ENCODE measurements at places on chromosomes 5 and 9.

DNA sequence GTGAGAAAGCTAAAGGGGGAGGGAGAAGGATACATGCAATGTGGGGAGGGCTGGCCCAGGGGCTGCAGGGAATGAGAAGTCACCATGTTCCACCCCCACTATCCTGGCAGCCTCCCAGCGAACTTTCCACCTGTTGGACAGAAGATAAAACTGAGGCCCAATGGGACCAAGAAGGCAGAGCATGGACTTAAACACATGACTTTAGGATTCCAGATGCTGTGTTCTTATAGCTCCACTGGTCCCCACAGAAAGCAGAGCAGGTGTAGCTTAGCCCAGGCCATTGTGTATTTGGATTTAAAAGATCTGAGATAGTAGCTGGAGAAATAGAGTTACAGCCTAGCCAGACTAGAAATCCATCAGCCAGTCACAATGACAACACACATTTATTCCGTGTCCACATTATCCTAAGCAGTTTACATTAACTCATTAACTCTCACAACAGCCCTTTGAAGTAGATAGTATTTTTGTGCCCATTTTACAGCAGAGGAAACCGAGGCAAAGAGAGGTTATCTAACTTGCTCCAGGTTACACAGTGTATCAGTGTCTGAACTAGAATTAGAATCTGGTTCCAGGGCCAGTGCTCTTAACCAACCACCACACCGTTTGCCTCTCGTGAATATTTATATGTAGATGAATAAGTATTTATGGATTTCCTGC lies 121.0 kb downstream of the RGS3 start:
- DNase-seq = no peak

DNA sequence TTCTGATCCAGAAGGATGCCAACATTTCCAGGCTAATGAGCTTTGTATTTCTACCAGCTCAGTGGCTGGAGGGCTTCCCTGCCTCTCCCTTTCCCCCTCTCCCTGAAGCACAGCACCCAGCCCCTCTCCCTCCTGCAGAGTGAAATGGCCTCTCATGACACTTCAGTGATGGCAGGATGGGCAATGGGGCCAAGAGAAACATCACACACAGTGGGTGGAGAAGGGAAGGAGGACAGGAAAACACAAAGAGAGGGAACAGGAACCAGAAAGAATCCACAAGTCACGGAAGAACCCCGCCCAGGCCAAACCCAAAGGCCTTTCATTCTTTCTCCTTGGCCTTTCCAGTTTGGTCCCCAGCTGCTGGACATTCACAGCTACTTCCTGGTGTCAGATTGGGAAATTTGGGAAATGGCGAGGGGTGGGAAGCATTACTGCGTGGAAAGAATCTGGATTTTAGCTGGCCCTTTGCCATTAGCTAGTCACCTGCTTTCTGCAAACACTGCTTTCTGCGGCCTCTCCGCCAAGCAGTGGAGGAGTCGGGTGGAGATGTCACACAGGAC lies 82.6 kb downstream of the GLDC start:
- no peak for DNase-seq

- no peak for DNase-seq
These were observed 24.1 kb downstream of the PCDH1 start for GRCh38 chr5:141853895-141854626.

DNA sequence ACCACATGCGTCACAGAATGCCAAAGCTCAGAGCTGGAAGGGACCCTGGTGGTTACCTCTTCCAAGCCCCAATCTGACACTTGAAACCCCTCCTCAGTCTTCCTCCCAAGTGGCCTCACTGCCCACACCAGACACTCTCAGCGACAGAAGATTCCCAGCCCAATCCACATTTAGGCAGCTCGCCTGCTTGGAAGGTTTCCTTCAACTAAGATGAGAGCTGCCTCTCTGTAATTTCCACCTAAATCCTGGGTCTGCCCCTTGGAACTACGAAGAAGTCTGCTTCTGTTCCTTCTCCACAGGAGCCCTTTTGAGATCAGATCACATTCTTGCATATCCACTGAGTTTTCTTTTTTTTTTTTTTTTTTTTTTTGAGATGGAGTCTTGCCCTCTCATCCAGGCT lies 83.7 kb downstream of the PAX5 start:
- no peak for DNase-seq

- DNase-seq = peak; percentile 23
These were observed 5.4 kb upstream of the CCDC187 start for GRCh38 chr9:136309101-136309801.

DNA sequence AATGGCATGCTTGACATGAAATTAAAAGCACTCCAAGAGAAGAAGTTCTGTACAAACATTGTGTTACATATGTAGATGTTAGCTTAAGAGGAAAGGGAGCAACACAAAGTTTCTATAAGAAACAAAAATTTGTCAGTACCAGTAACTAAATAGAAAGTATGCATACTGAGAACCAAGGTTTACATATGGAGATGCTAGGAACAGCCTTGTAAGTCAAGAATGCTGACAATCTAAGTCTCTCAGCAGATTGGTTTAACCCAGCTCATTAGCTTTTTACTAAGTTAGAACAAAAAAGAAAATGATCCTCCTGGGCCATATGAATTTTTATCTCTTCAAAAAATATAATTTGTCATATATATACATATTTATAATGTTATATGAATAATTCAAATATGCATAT lies 2022.1 kb upstream of the ACO1 start:
- DNase-seq = no peak

GRCh38 chr9:108136656-108137055 lies 647.1 kb upstream of the KLF4 start:
- DNase-seq = no peak

DNA sequence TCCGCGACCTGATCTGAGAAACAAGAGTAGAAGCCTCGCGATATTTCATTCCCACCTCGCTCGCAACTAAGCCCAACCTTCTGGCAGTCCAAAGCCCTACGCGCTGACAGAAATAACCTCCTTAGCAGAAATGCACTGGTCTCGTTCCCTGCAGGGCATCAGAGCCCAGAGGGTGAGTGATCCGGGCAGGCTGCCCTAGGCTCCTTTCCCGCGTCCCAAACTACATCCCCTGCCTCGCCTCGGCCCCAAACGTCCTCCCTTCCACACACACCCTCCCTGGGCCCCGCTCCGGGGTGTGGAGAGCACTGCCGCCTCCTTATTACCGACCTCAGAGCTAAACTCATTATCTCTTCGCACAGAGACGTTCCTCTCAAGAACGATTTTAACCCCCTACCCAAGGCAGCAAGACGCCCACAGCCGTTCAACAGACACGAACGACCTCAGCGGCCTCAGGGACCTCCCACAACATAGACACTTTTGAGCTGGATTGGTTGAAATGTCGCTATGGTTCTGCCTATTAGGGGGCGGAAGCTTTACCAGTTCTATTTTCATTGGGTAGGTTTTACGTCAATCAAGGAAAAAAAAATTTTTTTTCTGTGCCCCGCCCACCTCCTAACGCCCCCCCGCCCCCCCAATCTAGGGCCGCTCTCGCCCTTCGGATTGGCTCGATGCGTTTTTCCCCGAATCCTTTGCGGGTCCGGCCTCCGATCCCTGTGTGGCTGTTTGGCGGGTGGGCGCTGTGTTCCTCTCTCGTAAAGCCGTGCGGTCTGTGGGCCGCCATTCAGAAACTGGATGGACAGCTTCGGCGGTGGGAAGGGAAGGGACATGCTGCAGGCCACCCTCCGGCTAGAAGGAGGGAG lies at the start of gene CETN3:
CETN3 (minus strand) TSS at position 439 of the 860 bp plus-strand sequence; CDS start at position 344, 95 bp downstream.
- peak; percentile 97 for DNase-seq

DNA sequence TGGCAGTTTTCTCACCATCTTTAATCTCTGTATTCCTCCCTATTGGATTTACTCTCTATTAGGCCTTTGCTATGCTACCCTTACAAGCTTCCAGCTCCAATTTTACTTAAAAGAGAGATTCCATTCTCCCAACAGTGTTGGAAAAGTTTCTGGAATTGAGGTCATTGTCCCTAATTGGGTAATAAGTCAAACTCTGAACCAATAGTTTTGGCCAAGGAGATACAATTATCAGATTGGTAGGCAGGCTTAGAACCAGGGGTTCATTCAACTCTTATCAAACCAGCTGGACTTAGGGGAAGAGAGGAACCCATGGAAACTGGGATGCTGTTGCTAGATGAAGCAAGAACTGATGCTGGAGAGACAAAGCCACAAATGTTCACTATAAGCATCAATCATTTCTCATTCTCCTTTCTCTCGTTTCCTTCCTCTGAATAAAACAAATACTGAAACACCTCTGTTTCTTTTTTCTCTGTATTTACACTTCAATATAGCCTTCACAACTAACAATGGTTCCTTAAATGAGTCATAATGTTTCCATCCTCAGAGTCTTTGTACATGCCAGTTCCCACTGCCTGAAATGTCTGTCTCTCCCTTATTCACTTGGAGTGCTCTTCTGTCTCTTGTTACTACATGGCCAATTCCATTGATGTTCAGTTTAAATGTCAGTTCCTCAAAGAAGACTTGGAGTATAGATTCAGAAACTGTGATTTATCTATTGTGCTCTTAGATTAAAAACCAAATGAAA lies 587.3 kb downstream of the GABRG2 start:
- DNase-seq = no peak

GRCh38 chr5:52869391-52869790 lies 81.7 kb downstream of the ITGA1 start:
- no peak for DNase-seq

DNA sequence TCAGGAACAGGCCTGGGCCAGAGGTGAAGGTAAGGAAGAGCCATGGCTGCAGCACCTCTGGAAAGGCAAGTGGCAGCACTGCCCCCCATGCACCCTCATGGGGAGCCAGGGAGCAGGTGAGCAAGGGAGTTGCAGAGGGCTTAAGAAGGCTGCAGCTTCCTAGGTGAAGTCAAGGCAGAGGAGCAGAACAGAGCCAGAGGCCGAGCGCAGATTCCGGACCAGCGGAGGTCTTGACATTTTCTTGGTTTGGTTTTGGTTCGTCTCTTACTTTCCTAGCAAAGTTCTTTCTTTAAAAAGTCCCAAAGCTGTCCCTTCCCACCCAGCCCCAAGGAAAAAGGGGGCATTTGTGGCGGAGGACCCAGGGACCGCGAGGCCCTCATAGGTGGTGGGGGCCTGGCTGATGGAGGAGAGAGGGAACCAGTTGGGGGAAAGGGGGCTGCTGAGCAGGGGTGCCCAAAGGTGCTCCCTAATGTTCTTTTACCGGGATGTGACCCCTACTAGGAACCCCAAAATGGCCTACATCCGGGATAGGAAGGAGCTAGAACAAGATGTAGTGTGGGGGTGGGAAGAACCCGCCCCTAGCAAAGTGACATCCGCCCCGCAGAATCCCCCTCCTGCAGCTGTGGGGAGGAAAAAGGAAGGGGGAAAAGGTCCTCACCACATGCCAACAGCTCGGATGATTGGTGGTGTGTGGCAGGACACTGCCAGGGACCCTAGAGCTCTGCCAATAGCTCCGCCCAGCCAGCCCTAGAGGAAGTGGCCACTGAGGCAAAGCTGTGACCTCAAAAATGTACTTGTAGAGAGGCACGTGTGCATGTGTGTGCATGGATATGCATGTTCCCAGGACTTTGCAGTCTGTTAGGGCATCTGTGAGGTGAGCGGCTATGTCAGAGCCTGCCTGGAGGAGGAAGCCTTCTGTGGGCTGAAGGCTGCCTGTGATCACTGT lies 914 bp upstream of the CD72 start:
- peak; percentile 84 for DNase-seq

- peak; percentile 29 for DNase-seq
These were observed 72.6 kb downstream of the SMARCA2 start for GRCh38 chr9:2087500-2088313.

DNA sequence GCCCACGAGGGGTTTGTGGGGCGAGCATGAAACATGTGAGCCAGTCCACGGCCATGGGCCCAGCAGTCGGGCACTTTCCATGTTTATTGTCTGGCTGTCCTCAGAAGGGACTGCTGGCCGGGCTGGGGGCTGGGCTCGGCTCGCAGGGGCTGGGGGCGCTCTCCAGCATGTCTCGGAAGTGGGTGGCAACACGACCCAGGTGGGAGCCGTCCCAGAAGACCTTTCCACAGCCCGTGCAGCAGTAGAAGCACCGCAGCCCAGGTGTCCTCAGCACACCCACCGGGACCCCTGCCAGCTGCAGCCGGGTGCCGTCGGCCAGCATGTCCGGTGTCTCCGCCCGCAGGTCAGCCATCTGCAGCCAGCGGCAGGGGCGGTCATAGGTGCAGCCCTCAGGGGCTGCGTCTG lies 4.8 kb upstream of the NRARP start:
- no peak for DNase-seq

- DNase-seq = no peak
These were observed 90.6 kb downstream of the ANXA2R start for GRCh38 chr5:42949348-42950115.

GRCh38 chr5:111163000-111163399 lies 61.2 kb upstream of the CAMK4 start:
- DNase-seq = no peak

GRCh38 chr5:31731016-31731415 lies 92.1 kb downstream of the PDZD2 start:
- DNase-seq = no peak

DNA sequence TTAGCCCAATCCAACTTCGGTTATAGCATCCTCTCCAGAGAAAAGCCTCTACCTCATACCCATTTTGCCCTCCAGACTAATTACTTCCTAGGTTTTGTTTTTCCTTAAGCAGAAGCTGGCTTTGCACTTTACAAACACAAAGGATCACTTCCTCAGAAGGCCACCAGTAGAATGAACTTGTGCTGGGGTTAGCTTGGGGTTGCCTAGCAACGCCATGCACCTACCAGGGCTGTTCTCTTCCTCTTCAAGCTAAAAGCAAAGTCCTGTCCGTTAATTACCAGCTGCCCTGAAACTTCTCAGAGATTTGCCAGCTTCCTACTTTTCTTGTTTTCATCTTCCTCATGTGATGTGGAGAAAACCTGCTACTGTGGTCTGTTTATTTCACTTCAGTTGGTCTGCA lies 132.0 kb upstream of the WWC1 start:
- no peak for DNase-seq

GRCh38 chr9:81538890-81539289 lies 150.5 kb downstream of the TLE1 start:
- no peak for DNase-seq
